ENCODE measurements at places on chromosomes 4 and X.

GRCh38 chr4:173859091-173859713, 329.2 kb upstream of the HAND2 start:
- no peak for DNase-seq

DNA sequence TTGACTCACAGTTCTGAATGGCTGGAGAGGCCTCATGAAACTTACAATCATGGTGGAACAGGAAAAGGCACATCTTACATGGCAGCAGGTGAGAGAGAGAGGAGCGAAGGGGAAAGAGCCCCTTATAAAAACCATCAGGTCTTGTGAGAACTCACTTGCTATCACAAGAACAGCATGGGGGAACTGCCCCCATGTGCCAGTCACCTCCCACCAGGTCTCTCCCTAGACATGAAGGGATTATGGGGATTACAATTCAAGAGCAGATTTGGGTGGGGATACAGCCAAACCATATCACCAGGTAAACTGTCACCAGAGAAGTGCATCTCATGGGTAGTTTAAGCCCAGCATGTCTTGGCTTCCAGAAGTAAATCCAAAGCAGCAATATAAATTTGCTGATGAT, 7.5 kb upstream of the SMARCA5 start:
- no peak for DNase-seq

- no peak for DNase-seq
Measured at GRCh38 chrX:153074262-153074899, 2.1 kb downstream of the PNMA6A start.

GRCh38 chr4:30461218-30461617, 259.0 kb upstream of the PCDH7 start:
- DNase-seq: no peak

DNA sequence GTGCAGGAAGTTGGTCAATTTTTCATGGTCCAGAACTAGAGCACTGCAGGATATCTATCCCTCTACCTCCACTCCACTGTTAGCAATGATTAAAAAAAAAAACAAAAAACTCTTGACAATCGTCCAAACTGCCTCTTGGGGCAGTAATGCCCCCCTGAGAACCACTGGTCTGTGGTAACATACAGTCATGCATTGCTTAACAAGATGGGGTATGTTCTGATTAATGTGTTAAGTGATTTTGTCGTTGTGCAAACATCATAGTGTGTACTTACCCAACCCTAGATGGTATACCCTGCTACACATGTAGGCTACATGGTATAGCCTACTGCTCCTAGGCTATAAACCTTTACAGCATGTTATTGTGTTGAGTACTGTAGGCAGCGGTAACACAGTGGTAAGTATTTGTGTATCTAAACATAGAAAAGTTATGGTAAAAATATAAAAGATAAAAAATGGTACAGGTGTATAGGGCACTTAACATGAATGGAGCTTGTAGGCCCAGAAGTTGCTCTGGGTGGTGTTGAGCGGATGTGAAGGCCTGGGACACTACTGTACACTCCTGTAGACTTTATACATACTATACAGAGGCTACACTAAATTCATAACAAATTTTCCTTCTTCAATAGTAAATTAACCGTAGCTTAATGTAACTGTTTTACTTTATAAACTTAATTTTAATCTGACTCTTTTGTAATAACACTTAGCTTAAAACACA, 34.1 kb downstream of the ART3 start:
- DNase-seq: peak; percentile 11

DNA sequence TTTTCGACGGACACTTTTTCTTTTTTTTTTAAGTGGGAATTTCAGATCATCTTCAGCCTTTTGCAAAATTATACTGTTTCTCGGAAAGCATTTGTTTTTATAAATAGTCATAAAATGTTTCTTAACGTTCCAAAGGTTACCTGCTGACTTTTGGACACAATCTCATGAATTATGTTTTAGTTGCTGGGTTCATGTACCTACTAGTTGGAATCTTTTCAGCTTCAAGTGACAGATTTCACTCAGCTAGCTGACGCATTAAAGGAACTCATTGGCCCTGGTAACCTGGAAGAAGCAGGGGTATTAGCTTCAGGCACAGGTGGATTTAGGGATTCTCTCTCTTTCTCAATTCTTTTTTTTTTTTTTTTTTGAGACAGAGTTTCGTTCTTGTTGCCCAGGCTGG, 66.5 kb downstream of the TMEM131L start:
- DNase-seq: no peak

- DNase-seq: no peak
Measured at GRCh38 chr4:151568966-151569365, 160.0 kb downstream of the FHIP1A start.

- DNase-seq: peak; percentile 64
Measured at GRCh38 chrX:17527135-17527701, 152.2 kb downstream of the NHS start.

DNA sequence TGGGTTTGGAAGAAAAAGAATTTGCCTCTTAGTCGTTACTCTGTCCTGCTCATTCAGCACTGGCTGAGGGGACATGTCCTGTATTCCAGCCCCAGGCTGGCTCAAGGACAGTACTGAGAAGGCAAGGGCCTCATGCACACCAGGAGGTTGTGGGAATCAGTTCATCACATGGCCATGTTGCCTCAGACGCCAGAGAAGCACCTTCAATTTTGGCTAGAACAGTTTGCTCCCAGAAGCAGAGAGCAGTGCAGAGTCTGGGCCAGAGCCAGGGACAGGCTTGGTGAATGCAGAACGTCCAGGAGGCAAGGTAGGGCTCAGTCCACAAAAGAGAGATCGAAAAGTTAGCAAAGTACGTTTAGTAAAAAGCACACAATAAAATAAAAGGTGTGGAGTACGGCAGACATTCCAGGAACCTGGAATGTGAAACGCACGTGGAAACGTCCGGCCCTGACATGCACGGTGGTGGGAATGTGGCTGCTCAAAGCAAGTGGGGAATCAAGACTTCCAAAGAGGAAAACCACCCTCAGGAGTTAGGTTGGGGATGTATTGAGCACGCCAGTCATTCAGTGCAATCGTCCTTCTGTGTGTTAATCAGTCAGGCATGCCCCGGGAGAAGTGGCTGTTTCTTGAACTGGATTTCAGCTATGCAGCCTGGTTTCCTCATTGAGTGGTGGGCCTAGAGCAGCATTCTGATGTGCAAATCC, 1.2 kb upstream of the SLC2A9 start:
- no peak for DNase-seq

- DNase-seq: no peak
Measured at GRCh38 chrX:111376897-111377578, 35.0 kb downstream of the DCX start.

- no peak for DNase-seq
Measured at GRCh38 chr4:70236125-70236524, 6.3 kb upstream of the CSN3 start.

GRCh38 chr4:10335050-10335449, 122.2 kb downstream of the ZNF518B start:
- DNase-seq: no peak

Data from astrocyte of the hippocampus (primary cell).